Stimulated activated CD8-positive, alpha-beta memory T cell treated with anti-CD3 and anti-CD28 coated beads, Interleukin-2, amount 100 ng/mL, for 48 hours (primary cell): ENCODE measurements at places on chromosomes 6 and 20.

DNA sequence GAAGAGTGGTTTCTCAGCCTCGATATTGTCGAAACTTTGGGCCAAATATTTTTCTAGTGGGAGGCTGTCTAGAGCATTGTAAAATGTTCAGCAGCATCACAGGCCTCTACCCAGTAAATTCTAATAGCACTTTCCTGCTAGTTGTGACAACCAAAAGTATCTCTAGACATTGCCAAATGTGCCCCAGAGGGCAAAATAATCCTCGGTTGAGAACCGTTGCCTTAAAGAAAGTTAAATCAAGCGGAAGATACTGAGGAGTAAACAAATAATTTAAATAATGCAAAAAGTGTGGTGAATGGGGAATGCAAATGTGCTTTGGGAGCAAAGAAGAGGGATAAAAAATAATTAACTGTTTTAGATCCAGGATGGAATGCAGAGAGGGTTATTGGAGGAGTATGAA lies 106.4 kb upstream of the ASCC3 start:
- DNase-seq = no peak

DNA sequence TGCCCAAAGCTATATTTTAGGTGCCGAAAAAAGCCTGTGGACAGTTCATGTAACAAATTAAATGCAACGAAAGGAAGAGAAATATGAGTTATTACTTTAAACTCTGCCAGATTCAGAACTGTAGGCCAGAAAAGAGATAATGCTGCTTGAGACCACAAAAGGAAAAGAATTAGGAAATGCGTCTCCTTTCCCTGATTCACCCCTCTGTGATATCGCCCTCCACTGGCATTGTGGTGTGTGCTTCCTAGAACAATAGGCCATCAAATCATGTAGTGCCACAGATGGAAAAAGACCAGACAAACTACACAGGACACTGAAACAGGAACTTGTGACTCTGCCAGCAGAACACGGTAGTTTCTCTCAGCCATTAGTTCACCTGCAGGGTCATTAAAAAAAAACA lies 14.7 kb upstream of the LAMA4 start:
- DNase-seq = no peak

- DNase-seq = peak; percentile 24
Measured at GRCh38 chr6:33277663-33278391, 904 bp downstream of the B3GALT4 start.

DNA sequence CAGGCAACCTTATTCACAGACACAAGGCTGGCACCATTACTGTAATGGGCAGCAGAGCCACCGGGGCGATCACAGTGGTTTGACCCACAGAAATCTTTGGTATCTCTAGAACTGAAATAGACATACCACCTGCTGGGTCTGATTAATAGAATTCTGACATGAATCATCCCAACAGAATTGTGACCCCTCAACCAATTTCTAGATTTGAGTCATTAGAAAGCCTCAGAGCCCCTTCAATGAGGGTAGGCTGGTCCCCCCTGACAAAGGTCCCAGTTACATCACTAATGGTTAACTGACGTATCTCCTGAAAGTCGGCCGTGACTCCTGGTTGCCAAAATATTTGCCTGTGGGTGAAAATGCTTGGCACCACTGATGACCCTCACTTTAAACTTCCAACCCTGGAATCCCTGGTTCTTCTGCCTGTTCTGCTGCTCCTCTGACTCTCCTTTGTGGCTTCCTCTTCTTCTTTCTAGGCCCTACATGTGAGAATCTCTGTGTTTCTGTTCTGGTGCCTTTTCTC lies 124.9 kb upstream of the ARID1B start:
- no peak for DNase-seq

- no peak for DNase-seq
Measured at GRCh38 chr6:43495409-43495941, 14.7 kb downstream of the LRRC73 start.

GRCh38 chr20:39835130-39835842 lies 853.8 kb downstream of the MAFB start:
- no peak for DNase-seq

DNA sequence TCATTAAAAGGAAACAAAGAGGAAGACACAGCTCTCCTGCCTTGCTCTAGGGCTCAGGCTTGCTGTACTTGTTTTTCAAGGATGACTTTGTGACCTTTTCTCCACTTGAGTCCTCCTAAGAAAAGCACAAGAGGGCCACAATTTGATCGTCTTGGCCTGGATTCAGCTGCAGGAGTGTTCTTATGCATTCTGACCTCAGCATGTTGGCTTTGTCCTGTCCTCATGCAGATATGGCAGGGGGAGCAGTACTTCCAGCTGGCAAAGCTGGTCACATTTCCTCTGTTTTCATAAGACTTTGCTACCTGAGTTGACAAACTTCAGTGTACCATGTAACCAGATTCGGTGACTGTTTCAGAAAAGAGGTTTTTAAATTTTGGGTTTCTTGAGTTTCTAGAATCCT lies 30.8 kb downstream of the KDM1B start:
- no peak for DNase-seq

GRCh38 chr20:53150532-53150931 lies 178.4 kb downstream of the TSHZ2 start:
- DNase-seq = no peak

DNA sequence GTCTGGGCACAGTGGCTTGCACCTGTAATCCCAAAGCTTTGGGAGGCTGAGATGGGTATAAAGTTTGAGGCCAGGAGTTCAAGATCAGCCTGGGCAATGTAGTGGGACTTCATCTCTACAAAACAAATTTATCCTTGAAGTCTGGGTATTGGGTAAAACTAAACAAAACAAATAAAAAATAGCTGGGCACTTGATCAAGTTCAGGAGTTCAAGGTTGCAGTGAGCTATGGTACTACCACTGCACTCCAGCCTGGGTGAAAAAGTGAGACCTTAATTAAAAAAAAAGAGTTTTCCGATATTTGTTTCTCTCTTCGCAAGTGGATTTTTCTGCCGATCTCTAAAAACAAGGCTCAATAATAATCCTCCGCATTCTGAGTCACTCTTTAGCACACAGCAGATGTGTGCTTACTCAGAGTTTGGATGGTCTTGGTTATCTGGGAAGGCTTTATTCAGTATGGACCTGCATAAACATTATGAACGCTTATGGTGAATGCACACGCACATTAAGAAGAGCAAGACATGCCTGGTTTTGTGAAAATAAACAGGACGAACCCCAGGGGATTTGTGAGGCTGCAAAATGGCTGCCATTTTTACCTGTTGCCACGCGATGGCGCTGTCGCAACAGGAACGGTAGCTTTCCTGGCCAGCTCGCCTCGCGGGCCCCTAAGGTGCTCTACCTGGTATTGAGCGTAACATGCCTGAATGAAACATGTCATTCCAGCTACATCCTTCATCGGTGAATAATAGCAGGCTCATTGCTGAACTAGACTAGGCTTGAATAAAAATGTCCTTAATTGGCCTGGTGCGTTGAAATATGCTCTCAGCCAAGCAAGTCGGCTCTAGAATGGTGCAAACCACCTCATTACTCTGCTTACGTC lies 6.0 kb downstream of the OPN5 start:
- DNase-seq = peak; percentile 30

GRCh38 chr6:116386581-116387299 lies 16.0 kb downstream of the DSE start:
- no peak for DNase-seq

GRCh38 chr20:35077341-35077740 lies 15.3 kb downstream of the TRPC4AP start:
- DNase-seq = no peak

- no peak for DNase-seq
Measured at GRCh38 chr6:159357211-159357915, 188.2 kb downstream of the FNDC1 start.

- no peak for DNase-seq
Measured at GRCh38 chr6:18464176-18464575, 77.0 kb downstream of the RNF144B start.

DNA sequence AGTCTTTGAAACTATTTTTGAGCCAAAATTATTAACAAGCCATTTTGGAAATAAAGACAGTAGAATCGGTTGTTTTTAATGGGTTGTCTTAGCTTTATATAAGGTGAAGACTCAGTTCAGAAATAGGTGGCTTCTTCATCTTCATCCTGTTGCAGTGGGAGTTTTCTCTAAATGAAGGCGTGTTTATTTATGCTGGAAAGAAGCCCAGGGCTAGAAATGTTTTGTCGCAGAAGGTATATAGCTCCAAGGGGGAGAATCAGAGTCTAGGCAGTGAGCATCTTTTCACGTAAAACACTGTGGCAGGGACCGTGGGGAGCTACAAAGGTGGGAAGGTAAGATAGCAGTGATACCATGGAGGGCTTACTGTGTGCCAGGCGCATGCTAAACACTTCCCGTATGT lies 34.3 kb downstream of the FARS2 start:
- no peak for DNase-seq

DNA sequence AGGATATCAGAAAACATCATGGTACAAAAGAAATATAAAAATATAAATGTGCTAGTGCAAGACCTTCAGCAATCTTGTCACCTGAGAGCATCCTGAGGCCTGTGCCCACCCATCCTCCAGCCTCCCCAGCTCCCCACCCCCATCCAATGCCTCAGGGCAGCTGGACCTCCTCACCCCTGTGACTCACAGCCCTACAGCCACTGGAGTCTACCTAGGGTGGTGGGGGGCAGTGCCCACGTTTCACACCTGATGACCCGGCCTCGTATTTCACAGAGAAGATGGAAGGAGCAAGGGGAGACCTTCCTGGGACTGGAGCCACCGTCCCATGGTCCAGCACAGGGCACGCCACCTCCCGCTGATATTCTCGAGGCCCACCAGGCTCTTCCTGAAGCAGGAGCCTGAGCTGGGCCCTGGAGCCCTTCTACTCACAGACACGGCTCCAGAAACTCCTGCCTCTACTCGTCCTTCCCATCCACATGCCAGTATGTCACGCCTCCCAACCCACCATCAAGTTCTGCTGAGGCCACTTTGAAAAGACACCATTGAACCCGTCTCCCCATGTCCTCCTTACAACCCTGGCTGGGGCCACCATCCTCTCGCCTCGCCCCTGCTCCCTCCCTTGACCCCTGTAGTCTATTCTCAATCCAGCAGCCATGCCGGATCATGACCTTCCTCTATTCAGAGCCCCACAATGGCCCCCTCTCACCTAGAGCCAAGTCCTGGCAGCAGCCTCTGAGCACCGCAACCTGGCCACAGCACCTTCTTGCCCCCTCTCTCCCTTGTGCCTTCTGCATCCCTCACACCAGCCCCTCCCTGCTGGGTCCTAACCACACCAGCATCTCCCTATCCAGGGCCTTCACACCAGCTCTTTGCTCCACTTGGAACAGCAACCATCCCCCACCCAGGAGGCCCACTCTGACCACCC lies 13.3 kb downstream of the APMAP start:
- no peak for DNase-seq

GRCh38 chr6:33272275-33273128 lies 627 bp downstream of the RPS18 start:
- DNase-seq = no peak

- DNase-seq = no peak
Measured at GRCh38 chr6:113190170-113190569, 667.0 kb upstream of the MARCKS start.

GRCh38 chr6:30463651-30464618 lies 25.4 kb upstream of the HLA-E start:
- peak; percentile 58 for DNase-seq

GRCh38 chr20:59453759-59454560 lies 150.4 kb upstream of the PHACTR3 start:
- DNase-seq = no peak

GRCh38 chr6:114886670-114887436 lies 544.0 kb upstream of the HS3ST5 start:
- no peak for DNase-seq

DNA sequence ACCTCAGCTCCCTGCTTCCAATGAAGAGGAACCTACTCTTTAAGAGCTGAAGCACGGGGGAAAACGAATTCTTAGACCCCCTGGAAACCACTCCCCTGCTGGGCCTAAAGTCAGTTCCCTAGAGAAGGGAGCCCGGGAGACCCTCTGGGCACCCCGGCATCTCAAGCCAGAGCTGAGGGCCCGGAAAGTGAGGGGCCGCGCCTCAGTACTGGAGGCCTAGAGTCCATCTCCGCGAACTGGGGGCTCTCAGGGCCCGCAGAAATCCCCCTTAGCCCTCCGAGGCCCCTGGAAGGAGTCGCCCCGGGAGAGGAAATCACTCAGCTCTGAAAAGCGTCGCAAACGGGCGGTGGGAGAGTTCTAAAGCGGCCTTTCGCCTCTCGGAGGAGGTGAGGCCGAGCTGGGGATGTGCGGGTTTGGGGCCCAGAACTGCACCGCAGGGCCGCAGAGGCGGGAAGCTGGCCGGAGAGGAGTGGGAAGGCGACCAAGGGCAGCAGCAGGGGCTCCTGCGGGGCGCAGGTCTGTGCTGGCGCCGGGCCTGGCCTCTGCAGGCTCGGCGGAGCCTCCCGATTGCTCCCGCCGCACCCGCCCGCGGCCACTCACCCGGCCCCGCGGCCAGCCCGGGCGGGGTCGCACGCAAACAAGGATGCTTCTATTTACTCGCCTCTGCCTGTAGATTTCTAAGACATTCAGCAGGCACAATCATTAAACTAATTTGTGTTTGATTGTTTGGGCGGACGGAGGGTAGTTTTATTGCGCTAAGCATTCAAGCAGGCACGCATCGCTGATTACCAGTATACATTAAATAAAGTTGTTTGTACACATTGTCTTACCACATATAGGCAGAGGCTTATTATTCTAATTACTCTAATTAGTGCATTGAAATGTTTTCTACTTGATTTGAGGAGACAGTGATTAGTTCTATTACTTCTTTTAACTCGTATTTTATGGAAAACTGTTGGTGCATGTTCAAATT lies 9.2 kb downstream of the POU3F2 start:
- DNase-seq = no peak

GRCh38 chr6:163354085-163354484 lies 60.4 kb upstream of the QKI start:
- no peak for DNase-seq

DNA sequence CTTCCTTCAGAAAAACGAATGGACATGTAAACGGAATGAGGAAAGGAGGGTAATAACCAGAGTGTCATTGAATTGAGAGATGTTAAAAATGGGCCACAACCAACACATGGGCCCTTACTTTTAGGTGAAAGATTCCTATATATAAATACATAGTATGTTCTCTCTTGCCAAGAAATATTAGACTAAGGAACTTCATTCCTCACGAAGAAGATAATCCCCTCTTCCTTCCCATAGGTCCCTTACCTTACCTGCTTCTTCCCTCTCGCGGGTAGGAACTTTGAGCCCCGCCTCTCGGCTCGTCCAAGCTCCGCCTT lies 295 bp upstream of the TBC1D22B start:
- DNase-seq = no peak

DNA sequence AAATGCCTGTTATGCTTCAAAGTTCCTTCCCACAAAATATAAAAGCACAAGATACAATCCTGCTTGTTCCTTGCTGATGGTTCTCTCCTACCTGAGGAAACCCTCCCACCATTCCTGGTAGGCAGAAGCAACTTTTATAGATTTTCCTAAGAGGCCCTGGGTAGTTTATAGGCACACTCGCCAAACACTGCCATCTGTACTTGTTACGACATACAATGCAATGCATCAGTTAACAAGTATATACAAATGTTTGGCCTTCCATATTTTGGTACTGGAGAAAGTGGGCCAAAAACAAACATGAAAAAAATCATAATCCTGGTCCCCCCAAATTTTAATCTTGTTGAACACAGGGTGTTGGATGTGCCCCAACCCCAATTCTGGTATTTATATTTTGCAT lies 16.6 kb downstream of the MCM9 start:
- DNase-seq = no peak

GRCh38 chr20:32798046-32798981 lies 21.4 kb upstream of the MAPRE1 start:
- no peak for DNase-seq

GRCh38 chr20:41086402-41087324 lies 50.7 kb upstream of the PLCG1 start:
- no peak for DNase-seq

GRCh38 chr6:111478749-111479148 lies 4.3 kb downstream of the REV3L start:
- DNase-seq = no peak
